Ascending aorta (tissue), 2 donors: ENCODE measurements at places on chromosomes 2 and 18. TPM values are rescaled to one million over a fixed set of nuclear protein-coding genes. Genes with fewer than 3 reads are reported as not detected.
A peak's percentile ranks its signal among the peaks of the same experiment; 100 is the strongest.

GRCh38 chr2:8162552-8162951 is 519.3 kb upstream of the ID2 start:
- H3K27ac ChIP-seq = peak overlapping the region; percentile 58
- no peaks in the 10 kb centered on the region for H3K36me3 ChIP-seq
- no peak for DNase-seq
- peaks cover 2% of the 10 kb centered on the region for H3K4me1 ChIP-seq
- no peaks in the 10 kb centered on the region for H3K27me3 ChIP-seq

- no peak overlapping the region for H3K4me3 ChIP-seq
- H3K27ac ChIP-seq = peak overlapping the region; percentile 79
- peak; percentile 69 for DNase-seq
Observed at GRCh38 chr2:98160554-98160953, 73.6 kb downstream of the VWA3B start.

- H3K27me3 ChIP-seq = no peaks in the 10 kb centered on the region
- H3K4me1 ChIP-seq = no peaks in the 10 kb centered on the region
- H3K27ac ChIP-seq = no peak overlapping the region
- no peak overlapping the region for H3K4me3 ChIP-seq
- no peak for DNase-seq
Observed at GRCh38 chr2:232441147-232441651, 14.8 kb upstream of the ALPI start.

The DPP4 gene
- total RNA-seq = 1.7 TPM

The PRKAG3 gene
- total RNA-seq = not detected
